CMK (cell line): ENCODE measurements at places on chromosomes 3 and 15.

- DNase-seq = no peak
These were observed 51.7 kb downstream of the EIF4E3 start for GRCh38 chr3:71673486-71673885.

- no peak for DNase-seq
These were observed 54.8 kb upstream of the HES1 start for GRCh38 chr3:194080913-194081800.

- no peak for DNase-seq
These were observed 10.3 kb downstream of the PDZRN3 start for GRCh38 chr3:73614419-73614818.

- no peak for DNase-seq
These were observed 256.6 kb upstream of the PROK2 start for GRCh38 chr3:72041511-72041910.

- DNase-seq = no peak
These were observed 32.9 kb downstream of the OR4F15 start for GRCh38 chr15:101844916-101845315.

DNA sequence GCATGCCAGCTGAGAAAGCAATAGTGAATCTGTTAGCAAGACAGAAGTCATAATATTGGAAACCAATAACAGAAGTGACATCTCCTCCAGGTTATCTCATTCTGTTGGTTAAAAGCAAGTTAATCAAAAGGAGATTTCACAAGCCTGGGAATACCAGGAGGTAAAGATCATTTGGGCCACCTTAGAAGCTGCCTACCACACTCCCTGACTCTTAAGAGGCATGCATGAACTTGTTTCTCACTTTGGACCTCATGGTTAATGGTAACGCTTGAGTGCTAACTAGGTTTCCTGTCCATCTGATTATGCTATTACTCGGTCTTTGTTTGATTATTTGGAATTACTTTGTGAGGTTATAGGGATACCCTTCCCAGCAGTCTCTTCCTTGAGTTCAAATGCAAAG is 650.8 kb upstream of the SGO1 start:
- no peak for DNase-seq

- DNase-seq = no peak
These were observed 844 bp downstream of the NR2F2 start for GRCh38 chr15:96331144-96331944.

GRCh38 chr3:138914870-138915502 is 32.0 kb downstream of the FOXL2 start:
- DNase-seq = peak; percentile 85

DNA sequence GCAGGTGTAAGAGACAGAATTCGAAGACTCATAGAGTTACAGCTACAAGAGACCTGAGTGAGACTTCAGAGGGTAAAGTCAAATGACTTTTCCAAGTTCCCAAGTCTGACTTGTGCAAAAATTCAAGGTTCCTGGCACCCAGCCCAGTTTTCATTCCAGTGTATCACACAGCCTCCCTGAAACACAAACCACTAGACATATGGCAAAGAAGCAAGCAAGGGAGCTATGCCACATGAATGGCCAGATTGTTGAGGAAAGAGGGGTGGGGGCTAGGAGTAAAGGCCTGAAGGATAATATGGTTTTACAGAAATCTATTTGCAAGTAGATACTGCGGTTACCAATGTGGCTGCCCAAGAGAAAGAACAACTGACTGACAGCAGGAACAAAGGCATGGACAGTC is 301.2 kb downstream of the MECOM start:
- no peak for DNase-seq

- DNase-seq = no peak
These were observed 73.7 kb downstream of the DNAJB8 start for GRCh38 chr3:128392818-128393544.

GRCh38 chr15:55659481-55659880 is 71.3 kb upstream of the PYGO1 start:
- DNase-seq = no peak

- no peak for DNase-seq
These were observed 73.7 kb upstream of the MB21D2 start for GRCh38 chr3:192991356-192991755.

GRCh38 chr3:37347941-37348340 is 173.6 kb upstream of the LRRFIP2 start:
- DNase-seq = no peak

DNA sequence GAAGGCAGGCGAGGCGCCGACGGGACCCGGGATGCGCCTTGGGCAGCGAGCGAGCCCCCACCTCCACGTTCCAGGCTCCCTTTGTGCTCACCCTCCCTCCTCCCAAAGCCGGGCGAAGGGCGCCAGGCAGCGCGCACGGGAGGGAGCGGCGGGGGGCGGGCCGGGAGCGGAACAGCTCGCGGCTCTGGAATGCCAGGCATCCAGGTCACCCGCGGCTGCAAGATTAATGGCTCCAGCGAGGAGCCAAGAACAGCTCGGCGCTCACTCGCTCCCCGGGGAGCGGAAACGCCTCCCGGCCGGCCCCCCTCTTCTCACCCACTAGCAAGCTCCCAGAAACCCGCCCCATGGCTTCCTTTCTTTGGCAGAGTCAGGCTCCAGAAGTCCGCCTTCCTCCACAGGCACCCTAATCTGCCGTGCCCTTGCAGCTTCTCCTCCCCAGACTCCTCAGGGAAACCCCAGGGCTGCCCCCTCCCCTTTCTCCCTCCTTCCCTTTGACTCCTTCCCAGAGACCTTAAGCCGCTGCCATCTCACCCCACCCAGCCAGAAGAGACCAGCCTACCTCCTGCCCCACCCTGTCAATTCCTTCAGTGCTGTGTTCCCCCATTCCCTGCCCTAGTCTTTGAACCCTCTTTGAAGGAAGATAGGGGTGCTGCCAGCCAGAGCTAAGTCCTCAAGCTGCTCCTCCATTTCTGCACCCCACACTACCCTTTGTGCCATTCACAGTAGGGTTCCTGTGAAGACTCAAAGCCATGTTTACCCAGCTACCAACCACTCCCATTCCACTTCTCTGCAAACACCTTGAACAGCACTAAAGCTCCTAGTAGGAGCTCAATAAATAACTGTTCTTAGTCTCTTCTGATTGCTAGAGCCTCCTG is 9.9 kb downstream of the AMOTL2 start:
- no peak for DNase-seq

DNA sequence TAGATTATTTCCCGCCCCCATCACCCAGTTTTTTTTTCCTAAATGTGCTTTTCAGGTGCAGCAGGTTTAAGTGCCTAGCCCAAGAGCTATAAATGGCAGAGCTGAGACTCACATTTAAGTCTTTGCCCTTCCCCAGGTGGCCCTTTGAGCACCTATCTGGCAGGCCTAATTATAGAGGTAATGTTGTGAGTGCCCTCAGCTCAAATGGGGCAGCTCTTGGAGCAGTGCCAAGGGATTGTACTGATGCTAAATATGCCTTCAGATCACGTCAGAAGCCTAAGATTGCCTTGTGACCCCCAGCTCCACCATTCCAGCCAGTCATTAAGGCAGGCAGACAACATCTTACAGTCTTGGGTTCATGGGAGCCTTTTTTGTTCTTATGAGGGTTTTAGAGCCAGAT is 159.5 kb downstream of the RPLP1 start:
- no peak for DNase-seq

DNA sequence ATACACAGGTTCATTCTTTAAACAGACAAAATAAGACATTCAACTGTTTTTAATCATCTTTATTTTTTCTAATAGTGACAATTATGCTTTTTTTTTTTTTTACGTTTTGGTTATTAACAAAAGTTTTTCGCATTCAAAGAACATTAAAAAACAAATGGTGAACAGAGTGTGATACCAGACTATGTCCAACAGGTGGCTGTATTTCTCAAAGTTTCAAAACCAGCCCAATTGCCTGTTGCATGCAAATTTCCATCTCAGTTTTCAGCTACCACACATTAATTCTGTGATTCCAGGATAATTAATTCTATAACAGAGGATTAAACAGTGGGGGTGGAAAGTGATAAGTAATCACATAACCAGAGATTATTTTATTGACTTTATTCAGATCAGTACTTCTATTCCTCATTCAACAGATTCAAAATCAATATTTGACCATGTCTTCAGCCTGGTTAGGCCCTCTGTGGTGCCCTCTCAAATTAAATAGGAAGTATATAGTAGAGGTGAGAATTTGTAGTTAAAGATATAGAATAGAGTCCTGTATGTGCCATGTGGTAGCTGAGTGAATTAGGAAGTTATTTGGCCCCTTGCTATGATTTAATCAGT is 122.2 kb upstream of the DCBLD2 start:
- DNase-seq = no peak

- DNase-seq = peak; percentile 70
These were observed 16.3 kb downstream of the ITGA11 start for GRCh38 chr15:68415501-68416157.

GRCh38 chr3:126835472-126836219 is 131.6 kb downstream of the CHCHD6 start:
- no peak for DNase-seq

- DNase-seq = no peak
These were observed 125.4 kb downstream of the TP63 start for GRCh38 chr3:189756582-189757078.

- DNase-seq = no peak
These were observed 248.7 kb downstream of the ZIC4 start for GRCh38 chr3:147157631-147158030.

- DNase-seq = no peak
These were observed 662 bp upstream of the RFTN1 start for GRCh38 chr3:16514021-16514700.

DNA sequence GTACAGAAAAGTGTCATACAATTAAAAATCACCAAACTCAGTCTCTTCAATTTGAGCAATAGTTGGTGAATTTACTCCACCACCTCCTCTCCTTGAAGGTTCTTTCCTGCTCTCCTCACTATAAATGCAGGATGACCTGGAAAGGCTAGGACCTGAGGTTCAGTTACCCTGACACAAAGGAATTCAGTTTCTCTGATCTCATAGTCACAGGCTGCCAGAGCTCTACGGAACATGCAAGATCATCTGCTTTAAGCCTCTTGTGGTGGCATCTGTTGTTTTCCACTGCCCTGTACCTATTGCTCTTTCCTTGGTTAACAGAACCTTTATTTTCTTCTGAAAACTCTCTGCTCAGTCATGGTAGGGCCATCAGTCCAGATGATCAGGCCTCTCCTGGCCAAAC is 4.9 kb upstream of the TP63 start:
- no peak for DNase-seq

GRCh38 chr3:101081999-101082398 is 88.8 kb upstream of the ABI3BP start:
- DNase-seq = no peak

GRCh38 chr3:69579306-69580041 is 159.8 kb upstream of the MITF start:
- DNase-seq = no peak

DNA sequence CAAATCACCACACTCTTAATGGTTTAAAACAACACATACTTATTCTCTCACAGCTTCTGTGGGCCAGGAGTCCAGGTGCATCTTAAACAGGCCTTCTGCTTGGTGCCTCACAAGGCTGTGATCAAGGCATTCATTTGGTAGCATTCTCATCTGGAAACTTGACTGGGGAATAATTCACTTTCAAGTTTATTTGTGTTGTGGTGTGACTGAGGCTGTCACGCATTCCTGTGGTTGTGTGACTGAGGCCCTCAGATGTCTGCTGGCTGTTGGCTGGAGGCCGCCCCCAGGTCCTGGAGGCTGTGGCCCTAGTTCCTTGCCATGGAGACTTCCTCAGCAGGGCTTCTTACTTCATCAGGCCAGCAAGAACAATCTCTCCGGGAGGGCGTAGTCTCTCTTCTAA is 16.9 kb upstream of the FAM3D start:
- no peak for DNase-seq

- DNase-seq = no peak
These were observed 47.3 kb downstream of the EIF3J start for GRCh38 chr15:44584162-44584749.

- no peak for DNase-seq
These were observed 391.9 kb upstream of the THRB start for GRCh38 chr3:24886501-24886900.

GRCh38 chr15:85422607-85423006 is 42.2 kb downstream of the AKAP13 start:
- no peak for DNase-seq

DNA sequence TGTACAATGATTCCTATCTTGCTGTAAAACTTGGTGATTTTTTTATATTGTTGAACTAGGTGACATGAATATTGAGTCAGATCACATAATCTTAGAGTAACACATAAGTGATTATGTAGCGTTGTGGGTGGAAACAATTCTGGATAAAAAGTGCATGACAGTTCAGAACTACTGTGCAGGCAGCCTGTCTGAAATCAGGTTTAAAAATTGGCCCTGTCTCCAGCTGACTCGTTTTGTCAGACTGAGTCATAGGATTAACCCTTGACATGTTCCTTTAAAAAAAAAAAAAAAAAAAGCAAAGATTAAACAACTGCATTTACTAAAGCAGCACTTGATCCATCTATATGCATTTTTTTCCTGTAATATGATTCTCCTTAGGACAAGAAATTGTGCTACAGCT is 160.0 kb upstream of the CGNL1 start:
- no peak for DNase-seq

DNA sequence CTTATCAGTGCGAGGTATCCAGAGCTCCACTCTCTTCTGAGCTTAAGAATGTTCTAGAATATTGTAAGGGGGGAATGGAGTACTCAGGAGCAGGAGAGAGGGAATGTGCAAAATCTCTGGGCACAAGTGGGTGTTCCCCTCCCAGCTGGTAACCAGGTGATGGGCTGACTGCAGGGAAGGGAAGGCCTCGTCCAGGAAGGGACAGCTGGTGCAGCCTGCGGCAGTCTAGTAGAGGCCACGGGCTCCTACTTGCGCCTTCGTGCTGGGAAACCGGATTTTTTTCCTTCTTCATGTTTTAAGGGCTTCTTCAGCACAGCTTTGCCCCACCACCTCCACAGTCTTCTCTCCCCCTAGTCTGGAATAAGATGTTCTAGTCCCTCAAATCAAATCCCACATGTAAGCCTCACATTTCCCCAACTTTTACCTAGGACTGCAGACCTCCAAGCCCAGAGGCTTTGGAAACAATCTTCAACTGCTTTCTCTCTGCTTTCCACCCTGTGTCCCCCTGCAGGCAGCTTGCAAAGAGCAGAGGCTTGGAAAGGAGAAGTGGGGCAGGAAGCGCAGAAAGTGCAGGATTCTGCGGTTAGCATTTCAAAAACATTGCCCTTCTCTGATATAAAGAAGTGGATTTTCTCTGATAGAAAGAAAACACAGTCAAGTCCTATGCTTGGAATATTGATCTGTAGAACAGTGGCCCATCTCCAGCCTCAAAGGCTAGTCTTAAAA is 11.9 kb upstream of the CGNL1 start:
- no peak for DNase-seq

GRCh38 chr15:48569591-48570302 is 75.8 kb downstream of the FBN1 start:
- DNase-seq = no peak
